ENCODE measurements at places on chromosomes 4 and X.

GRCh38 chr4:84490663-84491062 lies 8.4 kb downstream of the NKX6-1 start:
- DNase-seq = no peak

DNA sequence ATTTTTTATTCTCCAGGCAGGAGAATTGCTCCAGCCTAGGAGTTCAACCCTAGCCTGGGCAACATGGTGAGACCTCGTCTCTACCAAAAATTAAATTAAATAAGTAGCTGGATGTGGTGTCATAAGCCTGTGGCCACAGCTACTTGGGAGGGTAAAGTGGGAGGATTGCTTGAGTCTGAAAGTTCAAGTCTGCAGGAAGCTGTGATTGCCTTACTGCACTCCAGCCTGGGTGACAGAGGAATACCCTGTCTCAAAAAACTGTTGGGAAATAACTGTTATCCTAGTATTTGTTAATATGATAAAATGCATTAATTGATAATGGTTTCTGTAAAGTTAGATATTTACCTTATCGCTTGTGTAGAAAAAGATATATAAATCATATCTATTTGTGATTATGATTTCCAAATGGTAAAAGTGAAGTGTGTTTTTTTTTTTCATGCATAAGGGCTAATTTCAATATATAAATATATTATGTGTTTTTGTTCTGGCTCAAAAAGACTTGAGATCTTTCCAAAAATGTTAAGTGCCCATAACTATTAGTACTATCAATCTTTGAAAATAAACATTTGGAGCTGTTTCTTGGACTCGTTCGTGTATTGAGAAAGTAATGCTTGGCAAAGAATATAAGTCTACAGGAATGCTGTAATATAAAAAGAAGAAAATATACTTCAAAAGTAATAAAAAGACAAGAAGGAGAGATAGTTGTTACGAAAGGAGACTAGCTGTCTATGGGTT lies 396.6 kb downstream of the ADGRL3 start:
- DNase-seq = no peak

- DNase-seq = no peak
These were observed 98.2 kb upstream of the PGRMC2 start for GRCh38 chr4:128385683-128386304.

DNA sequence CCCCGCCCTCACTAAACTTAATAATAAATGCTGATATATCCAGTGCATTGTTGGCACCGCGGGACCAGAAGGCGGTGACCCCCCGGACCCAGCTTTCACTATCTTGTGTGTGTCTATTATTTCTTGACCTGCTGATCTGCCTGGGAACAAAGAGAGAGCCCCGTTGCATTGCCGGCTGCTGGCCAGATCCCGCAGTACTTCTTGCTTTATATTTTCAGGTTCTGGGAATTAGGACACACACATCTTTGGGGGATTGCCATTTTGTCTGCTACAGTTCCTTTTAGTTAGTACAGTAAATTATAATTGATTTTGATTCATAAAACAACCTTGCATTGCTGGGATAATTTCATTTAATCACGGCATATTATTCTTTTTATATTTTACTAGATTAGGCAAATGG lies 2.2 kb upstream of the RTL8B start:
- DNase-seq = no peak

GRCh38 chr4:42070463-42070862 lies 80.1 kb downstream of the SLC30A9 start:
- DNase-seq = no peak

DNA sequence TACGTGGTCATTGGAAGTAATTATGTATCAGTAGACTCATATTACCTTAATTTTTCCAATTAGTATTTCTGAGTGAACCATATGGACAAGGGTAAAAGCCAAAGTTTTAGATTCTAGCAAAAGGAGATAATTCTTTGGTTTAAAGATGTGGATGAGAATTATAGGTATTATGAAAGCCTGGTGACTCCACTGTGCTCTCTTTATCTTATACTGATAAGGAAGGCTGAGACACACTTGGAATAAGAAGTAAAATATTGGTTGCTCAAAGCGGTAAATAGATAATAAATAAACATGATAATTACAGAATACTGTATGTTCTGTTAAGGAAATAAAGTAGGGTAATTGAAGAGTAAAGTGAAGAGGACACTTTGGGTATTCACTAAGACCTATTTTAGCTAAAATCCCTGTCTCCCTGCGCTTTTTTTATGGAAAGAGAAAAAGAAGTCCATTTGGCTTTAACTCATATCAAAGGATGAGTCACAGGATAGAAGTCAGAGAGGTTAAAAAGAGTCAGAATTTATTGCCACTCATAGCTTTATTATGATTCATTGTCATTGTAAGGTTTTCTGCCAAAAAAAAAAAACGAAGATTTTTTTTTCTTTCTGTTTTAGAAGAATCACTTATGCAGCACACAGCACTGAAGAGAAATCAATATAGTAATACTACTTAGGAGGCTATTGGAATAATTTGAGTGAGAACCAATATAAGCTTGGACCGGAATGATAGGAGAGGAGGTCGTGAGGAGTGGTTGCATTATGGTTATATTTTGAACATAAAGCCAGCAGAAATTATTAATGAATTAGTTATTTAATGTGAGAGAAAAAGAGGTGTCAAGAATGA lies 2463.1 kb downstream of the ARAP2 start:
- no peak for DNase-seq

- DNase-seq = no peak
These were observed 352.4 kb downstream of the CAMK2D start for GRCh38 chr4:113409181-113409580.

GRCh38 chr4:25818876-25819275 lies 43.9 kb downstream of the SEL1L3 start:
- DNase-seq = no peak

DNA sequence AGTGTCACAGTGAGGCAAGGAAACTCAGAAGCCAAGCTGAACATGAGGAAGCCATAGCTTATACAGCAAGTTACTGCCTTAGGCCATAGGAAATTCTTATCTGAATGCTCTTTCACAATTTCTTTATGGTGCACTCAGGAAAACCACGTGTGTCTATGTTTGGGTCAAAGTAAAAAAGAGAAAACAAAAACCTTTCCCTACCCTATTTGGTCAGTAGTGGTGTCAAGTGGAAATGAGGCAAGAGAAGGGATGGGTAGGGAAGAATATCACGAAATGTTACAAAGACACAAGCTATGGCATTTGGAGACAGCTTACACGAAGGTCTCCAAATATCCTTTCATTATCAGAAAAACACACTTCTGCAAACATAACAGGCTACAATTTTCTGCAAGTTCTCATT lies 83.4 kb upstream of the INPP4B start:
- no peak for DNase-seq

DNA sequence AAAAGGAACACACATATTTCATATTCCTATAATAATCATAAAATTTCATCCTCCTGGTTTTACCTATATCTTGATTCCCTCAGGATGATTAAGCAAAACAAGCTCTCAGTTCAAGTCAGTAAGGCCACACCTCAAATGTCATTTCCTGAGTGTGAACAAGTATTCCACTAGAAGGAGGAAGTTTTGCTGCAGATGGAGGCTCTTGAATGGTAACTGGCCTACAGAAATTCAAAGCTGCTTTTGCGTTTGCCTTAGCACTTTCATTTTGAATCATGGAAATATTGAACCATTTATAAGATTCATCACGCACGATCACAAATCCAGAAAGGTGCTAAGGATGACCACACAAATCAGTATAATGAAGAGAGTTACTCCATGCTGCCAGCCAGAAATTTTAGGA lies 254.4 kb upstream of the CXXC4 start:
- DNase-seq = no peak

DNA sequence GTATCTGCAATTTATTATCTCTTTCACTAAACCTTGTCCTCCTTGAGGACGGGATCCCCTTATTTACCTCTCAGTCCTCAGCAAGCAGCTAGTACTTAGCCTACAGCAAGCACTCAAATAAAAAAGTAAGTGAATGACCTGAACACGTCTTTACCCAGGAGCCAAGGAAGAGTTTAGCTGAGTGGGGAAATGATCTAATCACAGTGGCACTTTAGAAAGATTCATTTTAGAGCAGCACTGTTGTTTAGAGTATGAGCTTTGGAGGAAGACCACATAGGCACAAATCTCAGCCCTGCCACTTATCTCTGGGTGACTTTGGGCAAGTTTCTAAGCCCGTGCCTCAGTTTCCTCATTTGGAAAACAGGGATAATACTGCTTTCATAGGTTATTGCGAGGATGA lies 2.7 kb downstream of the FAM120C start:
- no peak for DNase-seq

DNA sequence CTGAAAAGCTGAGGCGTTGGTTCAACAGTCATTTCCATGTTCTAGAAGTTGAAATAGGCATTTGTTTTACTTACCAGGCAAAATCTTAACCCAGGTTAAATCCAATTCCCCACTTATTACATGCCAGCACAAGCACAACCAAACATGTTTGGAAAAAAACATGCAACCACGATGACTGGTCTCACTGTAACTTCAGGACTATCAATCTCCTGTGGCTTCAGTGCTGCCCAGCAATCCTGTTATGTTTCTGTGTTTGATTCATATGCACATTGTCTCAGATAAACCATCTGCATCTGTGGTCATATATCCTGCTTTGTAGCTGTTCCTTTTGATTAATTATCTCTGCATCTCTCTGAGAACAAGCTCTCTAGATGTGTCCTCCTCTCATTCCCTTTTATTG lies 28.3 kb downstream of the PRDM8 start:
- DNase-seq = no peak

DNA sequence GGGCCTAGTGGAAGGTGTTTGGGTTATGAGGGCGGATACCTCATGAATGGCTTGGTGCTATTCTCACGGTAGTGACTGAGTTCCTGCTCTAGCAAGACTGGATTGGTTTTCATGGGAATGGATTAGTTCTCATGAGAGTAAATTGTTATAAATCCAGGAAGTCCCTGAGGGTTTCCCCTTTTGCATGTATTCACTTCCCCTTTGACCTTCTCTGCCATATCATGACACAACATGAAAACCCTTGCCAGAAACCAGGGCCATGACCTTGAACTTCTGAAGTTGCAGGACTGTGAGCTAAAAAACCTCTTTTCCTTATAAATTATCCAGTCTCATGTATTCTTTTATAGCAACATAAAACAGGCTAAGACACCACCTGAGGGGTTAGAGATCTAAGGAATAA lies 529.7 kb upstream of the RPS6KA3 start:
- DNase-seq = no peak

GRCh38 chr4:25310803-25311166 lies 1.8 kb upstream of the ZCCHC4 start:
- no peak for DNase-seq

GRCh38 chr4:72842323-72842722 lies 227.2 kb downstream of the COX18 start:
- DNase-seq = no peak

DNA sequence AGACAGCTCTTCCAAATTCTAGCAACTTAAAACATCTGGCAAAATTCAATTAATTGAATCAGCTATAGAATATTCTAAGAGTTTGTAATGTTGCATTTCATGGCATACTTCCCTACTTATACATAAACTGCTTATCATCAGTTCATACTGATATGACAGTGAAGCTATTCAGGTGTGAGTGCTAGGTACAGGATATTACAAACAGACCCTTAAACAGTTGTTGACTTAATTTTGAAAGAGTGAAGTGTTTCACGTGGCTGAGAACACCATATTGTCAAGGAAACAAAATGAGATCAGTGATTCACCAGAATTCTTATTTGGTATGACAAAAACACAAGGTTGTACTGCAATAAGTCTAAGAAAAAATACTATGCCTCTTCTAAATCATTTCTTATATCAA lies 27.4 kb downstream of the CENPU start:
- no peak for DNase-seq

GRCh38 chr4:37437163-37437562 lies 192.6 kb downstream of the NWD2 start:
- no peak for DNase-seq

DNA sequence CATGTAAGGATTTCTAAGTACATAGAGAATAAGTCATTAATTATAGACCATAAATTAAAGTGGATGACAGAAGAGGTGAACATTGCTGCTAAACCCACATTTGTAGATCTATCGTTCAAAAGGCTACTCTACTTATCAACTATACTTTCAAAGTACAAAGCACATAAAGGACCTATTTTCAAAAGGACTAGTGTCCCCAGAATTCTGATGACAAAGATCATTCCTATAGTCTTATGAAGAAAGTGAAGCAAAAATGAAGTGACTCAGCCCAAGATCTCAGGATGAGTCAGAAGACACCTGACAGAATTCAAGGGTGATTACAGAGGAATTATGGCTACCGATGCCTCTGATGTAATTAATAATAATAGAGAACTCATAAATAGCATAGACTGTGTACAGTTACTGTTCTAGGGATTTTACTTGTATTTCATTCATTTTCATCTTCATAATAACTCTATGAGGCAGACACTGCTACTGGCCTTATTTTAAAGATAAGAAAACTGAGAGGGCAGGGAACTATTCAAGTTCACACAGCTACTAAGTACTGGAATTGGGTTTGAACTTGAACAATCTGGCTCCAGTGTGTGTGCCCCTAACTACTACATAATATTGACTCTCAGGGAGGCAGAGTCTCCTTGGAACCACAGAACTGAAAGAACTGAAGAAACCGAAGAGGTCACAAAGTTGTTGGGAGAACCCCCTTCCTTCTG lies 17.1 kb downstream of the USP46 start:
- no peak for DNase-seq

DNA sequence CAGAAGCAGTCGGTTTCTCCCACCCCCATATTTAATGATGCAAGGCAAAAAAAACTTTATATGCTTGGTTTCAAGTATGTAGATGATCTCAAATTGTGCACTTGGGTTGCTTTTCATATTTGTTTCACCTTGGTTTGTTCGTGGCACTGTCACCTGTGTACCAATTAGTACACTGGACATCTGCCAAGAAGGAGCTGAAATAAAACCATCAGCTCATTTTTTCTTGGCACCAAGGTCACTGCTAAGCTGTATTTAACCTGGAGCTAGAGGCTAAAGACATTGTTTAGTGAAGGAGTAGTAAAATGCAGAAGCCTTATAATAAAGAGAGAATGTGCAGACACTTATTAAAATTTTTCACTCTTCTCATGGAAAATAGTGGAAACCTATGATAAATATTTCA lies 430.8 kb downstream of the ARHGAP24 start:
- no peak for DNase-seq

DNA sequence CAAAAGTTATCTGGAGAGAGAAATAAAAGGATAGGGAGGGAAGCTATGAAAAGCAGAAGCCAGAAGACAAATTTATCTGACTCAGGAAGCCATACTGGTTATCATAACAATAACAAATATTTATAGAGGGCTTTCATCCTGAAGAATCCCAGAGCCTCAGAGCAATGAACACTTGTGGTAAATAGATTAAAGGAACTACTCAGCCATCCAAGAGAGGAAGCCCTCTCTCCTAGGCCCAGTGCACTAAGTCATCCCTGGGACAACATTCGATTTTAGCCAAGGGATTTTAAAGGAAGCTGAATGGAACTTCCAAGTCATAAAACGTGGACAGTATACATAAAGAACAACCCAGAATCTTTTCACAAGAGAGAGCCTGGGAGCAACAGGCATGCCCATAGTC lies 76.9 kb downstream of the COL4A6 start:
- no peak for DNase-seq

Measured in activated naive CD4-positive, alpha-beta T cell treated with anti-CD3 and anti-CD28 coated beads, Interleukin-2, amount 50 U/mL, for 16 hours (primary cell).